Tibial nerve (tissue), 4 donors: ENCODE measurements at places on chromosomes 6 and 20.

- DNase-seq = no peak
Measured at GRCh38 chr6:2378891-2379652, 133.7 kb upstream of the GMDS start.

DNA sequence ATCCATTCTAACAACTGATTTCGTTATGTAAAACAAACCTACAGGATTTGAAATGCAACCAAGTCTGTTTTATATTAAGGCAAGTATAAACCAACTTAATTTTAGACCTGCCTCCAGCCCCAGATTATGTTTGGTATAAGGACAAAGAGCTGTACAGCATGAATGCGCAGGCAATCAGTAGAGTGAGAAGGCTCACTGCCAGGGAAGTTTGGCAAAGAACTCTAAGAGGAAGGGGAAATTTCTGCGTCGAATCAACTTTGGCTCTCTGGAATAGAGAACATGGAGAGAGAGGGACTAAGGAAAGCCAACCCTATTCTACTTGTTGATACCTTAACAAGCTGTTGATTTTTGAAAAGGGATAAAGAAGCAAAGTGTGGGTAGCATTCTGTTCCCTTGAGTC, 96.9 kb upstream of the FOXO3 start:
- no peak for DNase-seq

DNA sequence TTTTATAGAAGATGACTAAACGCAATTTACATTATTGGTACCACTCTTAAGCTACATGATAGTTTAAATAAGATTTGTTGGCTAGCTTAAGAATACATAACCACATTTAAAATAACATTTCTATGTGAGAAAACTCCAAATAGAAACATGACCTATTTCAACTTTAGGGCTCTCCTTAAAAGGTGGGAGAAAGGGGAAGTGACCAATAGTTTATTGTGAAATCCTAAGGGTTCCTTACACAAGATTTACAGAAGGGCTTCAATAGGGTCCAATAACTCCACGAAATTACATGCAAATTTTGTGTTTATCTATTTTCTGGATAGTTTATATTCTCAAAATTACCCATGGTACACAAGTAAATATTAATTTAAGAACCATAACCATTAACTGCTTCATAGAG, 91.6 kb upstream of the DST start:
- DNase-seq = no peak

DNA sequence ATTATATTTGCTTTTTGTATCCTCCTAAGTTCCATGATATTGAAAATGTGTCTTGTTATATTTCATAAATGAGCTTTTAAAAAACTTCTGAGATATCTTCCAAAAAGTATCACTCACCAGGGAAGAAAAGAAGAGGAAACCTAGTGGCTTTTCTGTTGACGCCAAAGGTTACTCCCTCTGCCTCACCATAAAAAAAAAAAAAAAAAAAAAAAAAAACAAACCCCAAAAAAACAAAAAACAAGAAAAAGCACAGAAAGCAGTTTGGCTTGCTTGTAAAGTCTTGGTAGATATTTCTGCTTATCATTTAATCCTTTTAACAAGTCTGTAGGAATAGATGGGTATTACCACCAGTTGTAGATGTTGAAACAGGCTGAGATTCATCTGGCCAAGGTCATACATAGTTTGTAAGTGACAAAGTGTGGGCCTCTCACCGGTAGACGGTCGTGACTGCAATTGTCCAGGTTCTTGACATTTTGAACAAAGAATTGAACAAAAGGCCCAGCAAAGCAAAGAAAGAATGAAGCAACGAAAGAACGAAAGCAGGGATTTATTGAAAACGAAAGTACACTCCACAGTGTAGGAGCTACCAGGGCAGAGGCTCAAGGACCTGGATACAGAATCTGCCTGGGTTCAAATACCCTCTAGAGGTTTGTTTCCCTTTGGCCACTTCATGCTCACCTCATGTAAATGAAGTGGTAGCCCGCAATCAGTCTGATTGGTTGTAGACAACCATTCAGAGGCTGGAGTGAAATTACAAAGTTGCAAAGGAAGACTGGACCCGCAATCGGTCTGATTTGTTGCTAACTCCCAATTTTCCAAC, 11.6 kb upstream of the ELOVL5 start:
- DNase-seq = no peak

DNA sequence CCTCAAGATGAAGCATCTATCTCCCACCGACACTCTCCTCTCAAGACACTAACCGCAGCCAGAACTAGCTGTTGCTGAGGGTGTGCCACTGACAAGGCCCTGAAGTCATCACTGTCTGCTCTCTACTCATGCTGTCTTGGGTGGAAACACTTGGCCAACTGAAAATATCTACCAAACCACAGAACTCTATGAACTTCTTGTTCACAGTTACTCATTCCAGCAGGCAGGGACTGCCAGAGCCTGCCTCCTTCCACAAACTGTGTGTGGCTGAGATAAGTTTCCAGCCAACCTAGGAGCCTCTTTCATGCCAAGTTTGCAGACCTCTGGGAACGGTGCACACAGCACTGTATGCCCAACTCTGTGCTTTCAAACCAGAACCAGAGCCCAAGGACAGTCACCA, 45.5 kb upstream of the NXT1 start:
- DNase-seq = peak; percentile 42

DNA sequence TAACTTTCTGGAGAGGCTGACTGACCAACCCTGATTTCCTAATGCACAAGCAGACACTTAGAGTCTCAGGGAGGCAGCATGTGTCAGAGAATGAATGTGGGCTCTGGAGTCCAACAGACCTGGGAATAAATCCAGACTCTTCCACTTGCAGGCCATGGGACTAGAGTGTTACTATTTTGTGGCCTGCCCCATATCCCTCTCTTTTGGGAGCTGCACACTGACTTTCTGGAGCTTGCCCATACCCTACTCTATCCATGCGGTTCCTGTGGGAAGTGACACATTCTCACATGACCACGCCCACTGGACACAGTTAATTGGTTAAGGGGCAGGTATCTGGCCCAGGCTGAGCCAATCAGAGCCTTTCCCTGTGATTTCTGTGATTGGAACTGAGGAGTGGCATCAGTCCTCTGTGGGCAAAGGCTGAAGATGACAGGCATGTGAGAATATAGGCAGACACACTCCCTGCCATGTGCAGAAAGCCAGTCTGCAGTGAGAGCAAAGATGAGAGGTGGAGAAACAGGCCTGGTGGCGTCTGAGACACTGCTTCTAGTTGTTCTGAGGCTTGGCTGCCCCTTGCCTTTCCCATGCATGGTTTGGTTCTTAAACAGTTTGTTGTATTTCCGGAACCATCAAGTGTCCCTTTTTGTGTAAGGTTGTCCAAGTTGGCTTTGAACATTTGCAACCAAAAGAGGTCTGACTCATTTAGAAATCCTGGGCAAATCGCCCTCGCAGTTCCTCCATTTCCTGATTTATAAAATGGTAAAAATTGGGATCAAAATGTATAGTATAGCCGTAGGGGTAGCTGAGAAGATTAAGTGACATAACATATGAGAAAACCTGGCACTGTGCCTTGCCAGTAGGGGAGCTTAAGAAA, 125.6 kb downstream of the CDC5L start:
- no peak for DNase-seq

- no peak for DNase-seq
Measured at GRCh38 chr20:25198663-25199383, 3.3 kb downstream of the ENTPD6 start.

DNA sequence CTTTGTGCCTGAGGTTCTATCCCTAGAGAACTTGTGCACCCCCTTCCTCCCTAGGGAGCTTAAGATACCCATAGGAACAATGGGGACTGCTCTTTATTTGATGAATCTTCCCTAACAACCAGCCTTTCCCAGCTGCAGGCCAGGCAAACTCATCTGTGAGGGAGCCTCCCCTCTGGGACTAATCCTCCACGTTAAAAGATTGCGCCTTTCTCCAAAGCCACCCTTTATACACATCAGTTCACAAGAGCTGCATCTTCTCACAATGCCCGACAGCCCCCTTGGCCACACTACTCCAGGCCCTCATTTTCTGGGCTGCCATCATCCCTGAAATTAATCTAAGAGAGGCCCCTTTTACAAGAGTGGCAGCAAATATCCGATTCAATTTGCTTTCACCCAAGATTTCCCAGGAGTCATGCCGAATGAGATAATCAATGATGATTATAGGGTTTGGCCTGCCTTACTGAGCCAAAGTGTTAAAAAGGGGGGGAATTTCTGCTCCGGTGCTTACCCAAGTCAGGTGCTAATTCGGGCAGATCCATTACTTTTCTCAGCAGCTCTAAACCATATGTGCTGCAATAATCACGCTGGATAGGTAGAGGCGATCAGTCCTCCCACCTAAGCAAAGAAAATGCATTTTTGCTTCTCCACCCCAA, 336.5 kb downstream of the KIF16B start:
- DNase-seq = no peak

DNA sequence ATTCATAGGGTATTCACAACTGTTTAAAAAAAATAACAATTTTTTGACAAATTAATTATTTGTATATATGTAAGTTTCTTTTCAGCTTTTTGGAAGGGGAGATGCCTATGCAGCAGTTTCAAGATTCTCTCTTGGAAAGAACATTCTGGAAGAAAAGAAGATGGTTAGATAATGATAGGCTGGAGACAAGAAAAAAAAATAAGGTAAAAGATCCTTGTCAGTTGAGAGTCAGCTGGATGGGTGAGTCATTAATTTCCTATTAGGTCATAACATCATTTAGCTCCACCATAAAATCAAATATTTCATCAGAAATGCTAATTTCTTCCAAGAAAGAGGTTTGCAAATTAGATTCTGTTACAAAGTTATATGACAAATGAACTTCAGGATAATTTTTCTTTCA, 880.4 kb downstream of the EPHA7 start:
- DNase-seq = no peak

- DNase-seq = no peak
Measured at GRCh38 chr6:155272353-155273232, 8.8 kb downstream of the CLDN20 start.

DNA sequence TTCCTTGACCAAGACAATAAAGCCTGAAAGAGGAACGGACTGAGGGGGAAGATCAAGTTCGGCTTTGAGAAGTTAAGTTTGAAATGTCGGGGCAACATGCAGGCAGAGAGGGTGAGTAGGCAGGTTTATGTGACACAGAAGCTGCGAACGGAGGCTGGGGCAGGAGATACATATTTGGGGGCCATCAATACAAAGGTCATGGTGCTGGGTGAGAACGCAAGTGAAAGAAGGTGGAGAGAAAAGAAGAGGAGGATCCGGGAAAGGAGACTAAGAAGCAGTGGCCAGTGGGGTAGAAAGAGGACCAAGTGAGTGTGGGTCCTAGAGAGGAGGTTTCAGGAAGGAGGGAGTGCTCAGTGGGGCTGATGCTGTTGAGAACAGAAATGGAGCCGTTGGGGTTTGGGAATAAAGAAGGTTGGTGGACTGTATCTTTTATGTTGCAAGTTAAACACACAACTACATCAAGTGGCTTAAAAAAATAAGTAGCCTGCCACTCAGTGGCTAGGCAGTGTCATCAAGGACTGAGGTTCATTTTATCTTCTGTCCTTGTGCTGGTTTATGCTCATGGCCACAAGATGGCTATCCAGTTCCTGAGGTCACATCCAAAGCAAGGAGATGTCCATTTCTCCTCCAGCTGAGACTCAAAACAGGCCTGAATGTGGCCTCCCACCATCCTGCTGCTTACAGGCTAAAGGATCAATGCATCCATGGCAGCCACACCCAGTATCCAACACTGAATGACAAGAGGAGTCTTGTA, 1.7 kb upstream of the BLCAP start:
- no peak for DNase-seq

DNA sequence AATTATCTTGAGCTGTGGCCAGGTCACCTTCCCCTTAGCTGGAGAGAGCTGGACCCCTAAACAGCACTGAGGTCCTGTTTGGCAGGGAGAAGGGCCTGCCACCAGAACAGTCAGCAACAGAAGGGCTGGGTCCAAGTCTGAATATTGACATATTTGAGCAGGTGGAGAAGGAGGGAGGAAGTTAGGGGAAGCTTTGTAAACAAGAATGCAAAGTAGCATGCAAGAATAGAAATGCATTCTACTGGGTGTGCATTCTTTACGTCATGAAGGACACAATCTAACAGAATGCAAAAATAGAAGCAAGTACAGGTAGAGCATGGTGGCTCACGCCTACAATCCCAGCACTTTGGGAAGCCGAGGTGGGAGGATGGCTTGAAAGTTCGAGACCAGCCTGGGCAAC, 100.5 kb downstream of the QRSL1 start:
- DNase-seq = no peak

GRCh38 chr6:44072959-44073611, 54.2 kb downstream of the MRPL14 start:
- DNase-seq = peak; percentile 43

- DNase-seq = no peak
Measured at GRCh38 chr6:68372991-68373390, 262.1 kb upstream of the ADGRB3 start.

GRCh38 chr6:152142105-152142504, 334.6 kb downstream of the ESR1 start:
- DNase-seq = no peak

- no peak for DNase-seq
Measured at GRCh38 chr20:3786126-3786484, 435 bp downstream of the CENPB start.

DNA sequence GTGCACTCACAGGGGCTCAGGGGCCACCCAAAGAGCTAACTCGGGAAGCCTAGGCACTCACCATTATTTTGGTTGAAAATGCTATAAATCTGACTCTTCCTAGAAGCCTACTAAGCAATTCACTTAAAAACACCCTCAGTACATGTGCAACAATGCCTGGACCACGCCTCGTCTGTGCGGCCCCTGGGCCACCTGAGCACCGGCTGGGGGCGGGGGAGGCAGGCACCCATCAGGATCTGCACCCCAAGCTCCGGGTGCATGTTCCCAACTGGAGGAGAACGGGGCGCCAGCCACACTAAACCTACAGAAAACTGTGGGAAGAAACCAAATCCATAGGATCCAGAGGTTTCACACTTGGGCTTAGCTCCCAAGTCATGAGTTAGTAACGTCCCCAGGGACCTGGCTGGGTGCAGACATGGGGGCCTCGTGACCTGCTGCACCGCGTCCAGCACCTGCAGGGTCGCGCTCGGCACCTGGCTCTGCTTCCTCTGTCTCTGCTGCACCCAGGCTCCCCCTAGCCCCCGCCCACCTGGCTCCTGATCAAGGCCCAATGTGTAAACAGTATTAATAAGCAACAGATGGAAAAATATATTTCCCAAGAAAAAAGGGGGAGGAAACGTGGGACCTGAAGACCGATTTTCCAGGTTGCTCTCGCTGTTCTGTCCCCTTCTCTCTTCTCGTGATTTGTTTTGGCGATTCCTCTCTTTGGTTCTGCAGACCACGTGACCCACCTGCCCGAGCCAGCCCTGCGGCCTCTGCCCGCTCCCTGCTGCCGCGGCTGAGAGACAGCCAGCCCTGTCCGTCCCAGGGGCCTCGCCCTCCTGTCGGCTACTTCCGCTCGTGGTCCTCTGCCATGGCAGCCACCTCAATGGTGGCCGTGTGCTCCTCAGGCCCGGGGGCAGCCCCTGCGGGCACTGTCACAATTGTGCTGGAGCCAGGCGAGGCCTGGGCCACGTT, 15.5 kb upstream of the HELZ2 start:
- DNase-seq = no peak
